ENCODE measurements at places on chromosomes 6 and 20. TPM values are rescaled to one million over a fixed set of nuclear protein-coding genes. Genes with fewer than 3 reads are reported as not detected.

Gene C6orf118
- not detected for total RNA-seq

Gene TRAPPC3L
- 1.7 TPM for total RNA-seq

Gene NRSN1
- 1.1 TPM for total RNA-seq

Gene IMPG1
- not detected for total RNA-seq

Gene PACSIN1
- 3.6 TPM for total RNA-seq

Gene COL21A1
- 17.5 TPM for total RNA-seq

Gene SERINC1
- total RNA-seq = 99.5 TPM

Gene SEL1L2
- total RNA-seq = not detected

Gene CALHM6
- total RNA-seq = 2.4 TPM

Gene ADGRF5
- not detected for total RNA-seq

Gene TNFRSF21
- 24.2 TPM for total RNA-seq

Gene GSTA1
- total RNA-seq = not detected

Gene CTAGE9
- total RNA-seq = not detected

Gene SULF2
- total RNA-seq = 65.2 TPM

Gene LGSN
- total RNA-seq = not detected
